NCI-H1092 treated with DMSO at 0.1 percent for 48 hours (cell line): ENCODE measurements at places on chromosomes 7 and 10.

- DNase-seq: no peak
Observed at GRCh38 chr7:73919694-73920375, 58.9 kb downstream of the TMEM270 start.

DNA sequence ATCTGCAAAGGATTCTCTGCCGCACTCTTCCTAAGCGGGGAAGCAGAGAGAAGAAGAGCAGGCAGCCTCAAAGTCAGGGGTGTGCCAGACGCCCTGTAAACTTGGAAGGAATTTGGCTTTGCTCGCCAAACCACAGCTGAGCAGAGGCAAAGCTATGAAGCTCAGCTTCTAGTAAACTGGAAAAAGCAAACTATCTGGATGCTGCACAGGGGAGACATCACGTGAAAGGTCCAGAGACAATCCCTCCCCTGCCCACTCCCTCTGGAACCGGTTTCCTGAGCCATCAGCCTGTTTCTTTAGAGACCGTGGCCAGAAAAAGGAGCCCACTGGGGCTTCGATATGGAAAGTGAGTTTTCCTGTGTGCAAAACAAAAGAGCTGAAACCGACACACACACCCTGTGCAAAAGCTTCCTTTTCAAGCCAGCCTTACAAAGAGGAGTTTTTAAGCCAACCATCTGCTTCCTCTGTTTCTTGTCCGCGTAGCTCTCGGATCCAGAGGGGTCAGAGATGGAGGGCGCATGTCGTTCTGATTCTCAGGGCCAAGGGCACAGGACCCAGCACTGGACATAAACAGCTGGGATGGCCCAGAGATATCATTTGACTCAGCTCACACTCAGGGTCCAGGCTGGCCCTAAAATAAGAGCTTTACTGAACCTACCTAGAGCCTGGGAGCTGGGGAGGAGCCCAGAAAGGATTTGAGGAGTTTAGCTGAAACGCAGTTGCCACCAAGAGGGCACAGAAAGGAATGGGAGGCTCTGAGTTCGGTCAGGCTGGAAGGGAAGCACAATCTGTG, 58.2 kb upstream of the DNAAF5 start:
- no peak for DNase-seq

DNA sequence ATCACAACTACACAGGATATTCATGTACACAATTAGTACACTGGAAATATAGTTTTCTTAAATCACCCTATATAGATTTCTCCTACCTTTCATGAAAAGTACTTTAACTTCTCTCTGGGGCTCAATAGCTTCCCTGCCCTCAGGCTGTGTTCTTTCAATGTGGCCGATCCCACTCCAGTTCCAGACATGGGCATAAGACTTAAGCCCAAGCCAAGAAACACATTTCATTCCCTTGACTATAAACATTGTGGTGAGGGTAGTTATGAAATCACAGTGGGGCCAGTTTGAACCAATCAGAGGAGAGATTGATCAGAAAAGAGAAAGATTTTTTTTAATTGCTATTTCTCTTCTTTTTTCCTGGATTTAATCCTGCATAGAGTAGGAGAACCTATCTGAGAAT, 904.6 kb upstream of the SORCS1 start:
- DNase-seq: no peak

- no peak for DNase-seq
Observed at GRCh38 chr7:50663396-50664102, 98.3 kb upstream of the DDC start.

GRCh38 chr10:132628966-132629900, 91.6 kb downstream of the INPP5A start:
- no peak for DNase-seq

DNA sequence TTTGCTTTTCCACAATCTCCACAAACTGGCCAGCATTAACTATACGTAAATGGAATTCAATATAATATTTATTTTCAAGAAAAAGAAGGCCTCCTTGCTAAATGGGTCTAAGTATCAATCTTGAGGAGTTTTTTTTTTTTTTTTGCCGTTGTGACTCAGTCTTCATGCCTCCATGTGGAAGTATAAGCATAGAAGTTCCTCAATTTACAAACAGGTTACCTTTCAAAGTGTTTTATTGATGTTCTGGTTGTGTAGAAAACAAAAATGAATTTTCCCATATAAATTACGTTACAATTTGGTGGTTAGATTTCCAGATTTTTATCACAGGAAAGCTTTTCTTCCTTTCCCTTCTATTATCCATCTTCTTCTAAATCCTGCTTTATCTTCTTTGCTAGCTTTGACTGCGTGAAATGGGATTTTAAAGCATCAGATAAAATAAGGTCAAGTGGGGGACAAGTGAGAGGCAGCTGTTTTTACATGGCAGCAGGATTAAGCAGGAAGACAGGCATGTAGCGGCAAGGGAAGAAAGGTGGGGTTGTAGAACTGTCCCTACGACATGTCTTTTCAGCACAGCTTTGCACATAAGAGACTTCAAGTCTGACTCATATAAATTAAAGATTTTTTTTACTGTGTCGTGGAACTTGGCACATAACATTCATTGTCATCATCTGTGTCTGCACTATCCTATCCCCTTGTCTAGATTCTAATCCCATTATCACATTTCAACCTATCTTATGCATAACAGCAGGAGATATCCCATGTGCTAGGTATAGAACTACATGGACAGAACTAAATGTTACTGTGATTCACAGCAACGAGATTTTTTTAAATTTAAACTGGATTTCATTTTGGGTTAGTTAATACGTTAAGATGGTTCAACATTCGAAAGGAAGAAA, 135.3 kb upstream of the FAM3C start:
- no peak for DNase-seq

DNA sequence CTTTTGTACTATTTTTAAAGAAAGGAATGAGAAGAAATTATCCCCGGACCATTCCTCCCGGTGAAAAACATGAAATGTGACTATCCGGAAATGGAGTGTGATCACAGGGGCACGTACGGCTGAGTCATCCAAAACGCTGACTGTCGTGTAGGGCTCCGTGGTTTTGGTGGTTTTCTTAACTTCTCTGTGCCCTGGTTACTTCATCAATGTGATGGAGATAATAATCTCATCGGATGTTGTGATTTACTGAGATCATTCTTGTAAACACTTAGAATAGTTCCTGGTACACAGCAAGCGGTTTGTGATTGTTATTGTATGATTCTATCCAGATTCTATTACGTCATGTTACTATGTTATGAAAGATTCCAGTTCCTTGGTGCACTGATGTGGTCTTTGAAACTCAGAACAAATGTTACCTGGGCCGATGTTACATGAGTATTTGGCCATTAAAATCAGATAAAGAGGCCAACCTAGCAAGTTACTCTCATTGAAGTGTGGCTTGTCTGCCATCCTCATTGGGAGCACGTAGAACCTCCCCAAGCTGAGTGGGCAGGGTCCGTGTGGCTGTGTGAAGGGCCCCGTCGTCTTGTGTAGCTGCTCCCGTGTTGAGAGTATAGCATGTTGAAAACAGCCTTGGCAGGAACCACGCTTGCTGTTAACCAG, 99.5 kb downstream of the CAMK1D start:
- no peak for DNase-seq

DNA sequence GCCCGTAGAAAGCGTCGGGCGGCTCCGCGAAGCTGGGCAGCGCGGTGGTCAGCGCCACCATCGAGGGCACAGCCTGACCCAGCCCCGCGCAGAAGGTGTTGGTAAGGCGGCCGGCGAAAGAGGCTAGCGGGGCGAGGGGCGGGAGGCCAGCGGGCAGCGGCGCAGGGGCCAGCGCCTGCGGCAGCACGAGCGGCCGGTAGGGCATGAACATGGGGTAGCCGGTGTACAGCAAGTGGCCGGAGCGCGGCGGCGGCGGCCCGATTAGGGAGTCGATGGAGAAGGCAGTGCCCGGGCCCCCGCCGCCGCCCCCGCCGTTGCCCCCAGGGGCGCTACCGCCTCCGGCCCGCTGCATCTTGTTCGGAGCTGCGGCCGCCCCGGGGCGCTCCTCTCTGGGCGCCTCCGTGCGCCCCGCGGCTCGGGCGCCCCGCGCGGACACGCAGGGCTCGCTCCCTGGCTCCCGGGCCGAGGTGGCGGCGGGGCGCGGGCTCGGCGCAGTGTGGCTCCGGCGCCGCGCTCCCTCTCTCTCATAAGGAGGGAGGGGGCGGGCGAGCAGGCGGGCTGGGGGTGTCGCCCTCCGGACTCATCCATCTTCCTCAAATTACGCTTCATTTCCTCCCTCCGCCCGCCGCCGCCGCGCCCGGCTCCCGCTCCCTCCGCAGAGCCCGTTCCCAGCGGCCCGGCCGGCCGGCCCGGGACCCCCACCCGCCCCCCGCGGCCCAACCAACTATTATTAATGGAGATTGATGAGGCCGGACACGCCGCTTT, at the start of gene GBX1:
GBX1 (minus strand) TSS at position 498 of the 765 bp plus-strand sequence; CDS start at position 352, 146 bp downstream.
- no peak for DNase-seq

- DNase-seq: no peak
Observed at GRCh38 chr10:22159979-22160378, 57.8 kb downstream of the EBLN1 start.

GRCh38 chr7:132783824-132784223, 207.6 kb upstream of the PLXNA4 start:
- no peak for DNase-seq

DNA sequence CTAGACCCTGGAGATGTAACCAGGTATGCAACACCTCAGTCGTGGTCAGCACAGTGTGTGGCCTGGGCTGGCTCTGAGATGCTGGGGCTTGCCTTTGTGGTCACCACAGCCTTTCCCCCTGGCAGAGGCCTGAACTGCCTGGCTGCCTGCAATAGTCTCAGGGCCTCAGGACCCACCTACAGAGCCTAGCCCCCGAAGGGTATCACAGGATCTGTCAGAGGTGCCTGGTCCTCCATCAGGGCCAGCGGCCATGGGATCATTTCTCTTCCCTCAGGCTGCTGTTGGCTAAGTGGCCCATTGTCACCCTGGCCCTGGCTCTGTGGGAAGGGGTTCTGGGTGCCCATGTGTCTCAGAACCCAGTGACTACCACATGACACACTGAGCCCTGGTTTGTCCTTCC, 141.6 kb downstream of the CYP26A1 start:
- no peak for DNase-seq

- no peak for DNase-seq
Observed at GRCh38 chr10:15624401-15625196, 95.1 kb downstream of the ITGA8 start.

- DNase-seq: no peak
Observed at GRCh38 chr7:34603711-34604444, 54.1 kb upstream of the NPSR1 start.

GRCh38 chr10:67794909-67795460, 43.0 kb downstream of the DNAJC12 start:
- no peak for DNase-seq

DNA sequence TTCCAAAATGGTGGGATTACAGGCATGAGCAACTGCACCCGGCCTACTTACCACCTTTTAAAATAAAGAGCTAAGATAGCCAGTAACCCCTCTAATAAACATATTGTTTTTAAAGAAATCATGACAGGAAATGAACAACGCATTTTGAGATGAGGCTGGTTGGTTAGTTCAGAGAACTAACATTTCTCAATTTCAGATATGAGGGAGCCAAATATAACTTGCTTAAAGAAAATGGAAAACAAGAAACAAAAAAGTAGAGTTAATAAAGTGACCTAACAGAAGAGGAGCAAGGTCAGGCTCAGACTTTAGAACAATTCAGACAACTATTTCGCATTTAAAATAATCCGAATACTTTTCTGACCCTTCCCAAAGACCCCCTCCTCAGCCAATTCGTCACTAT, 254.9 kb upstream of the PHF14 start:
- no peak for DNase-seq

DNA sequence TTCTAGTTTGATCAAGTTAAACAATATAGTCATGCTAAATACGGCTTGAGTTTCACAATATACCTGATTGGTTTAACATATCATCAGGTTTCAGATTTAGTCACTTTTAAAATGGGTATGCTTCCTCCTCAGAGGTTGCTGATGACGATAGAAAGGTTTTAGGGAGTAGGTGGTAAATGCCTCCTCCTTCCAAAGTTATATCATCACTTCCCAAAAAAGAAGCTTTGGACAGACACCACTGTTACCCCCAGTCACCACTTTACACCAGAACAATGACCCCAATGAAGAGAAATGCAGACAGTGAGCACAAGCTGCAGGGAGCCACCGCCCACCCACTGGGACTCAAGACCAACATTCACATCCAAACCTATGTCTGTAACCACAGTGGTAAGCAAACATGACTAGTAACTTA, 244.6 kb downstream of the SORCS1 start:
- no peak for DNase-seq

- DNase-seq: peak; percentile 65
Observed at GRCh38 chr7:47253650-47254080, 328.2 kb downstream of the TNS3 start.

DNA sequence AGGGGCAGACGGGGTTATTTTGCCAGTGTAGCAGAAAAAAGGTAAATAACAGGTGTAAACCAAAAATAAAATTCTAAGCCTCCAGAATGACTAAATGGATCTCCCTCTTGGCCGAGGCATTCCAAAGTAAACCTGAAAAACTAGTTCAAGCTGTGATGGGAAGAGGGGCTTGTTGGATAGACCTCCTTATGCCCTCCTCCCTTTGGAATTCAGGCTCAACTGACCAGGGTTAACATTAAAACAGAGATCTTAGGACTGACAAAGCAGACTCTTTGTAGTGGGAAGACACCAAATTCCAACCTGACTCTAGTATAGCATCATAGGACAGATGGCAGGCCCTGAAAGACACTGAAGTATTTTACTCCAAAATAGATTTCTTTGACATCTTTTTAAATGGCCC, 113.8 kb upstream of the ITGB1 start:
- DNase-seq: no peak

- DNase-seq: no peak
Observed at GRCh38 chr10:45386657-45387056, 12.6 kb downstream of the ALOX5 start.

DNA sequence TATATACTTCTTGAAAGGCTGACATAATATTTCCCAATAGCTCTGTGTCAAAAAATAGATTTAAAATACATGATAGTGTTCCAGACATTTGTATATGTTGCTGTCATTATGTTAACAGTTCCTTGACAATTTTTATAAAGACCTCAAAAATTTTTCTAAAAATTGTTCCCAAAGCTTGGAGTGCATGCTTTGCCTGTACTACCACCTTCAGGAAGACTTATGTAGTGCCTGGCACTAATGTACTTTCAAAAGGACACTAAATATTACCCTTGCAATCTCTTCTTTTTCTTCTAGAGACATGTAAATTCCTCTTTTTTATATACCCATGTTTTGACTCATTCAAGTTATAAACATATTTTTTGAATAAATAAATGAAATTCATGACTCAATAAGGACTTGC, 48.0 kb upstream of the SP8 start:
- peak; percentile 26 for DNase-seq

DNA sequence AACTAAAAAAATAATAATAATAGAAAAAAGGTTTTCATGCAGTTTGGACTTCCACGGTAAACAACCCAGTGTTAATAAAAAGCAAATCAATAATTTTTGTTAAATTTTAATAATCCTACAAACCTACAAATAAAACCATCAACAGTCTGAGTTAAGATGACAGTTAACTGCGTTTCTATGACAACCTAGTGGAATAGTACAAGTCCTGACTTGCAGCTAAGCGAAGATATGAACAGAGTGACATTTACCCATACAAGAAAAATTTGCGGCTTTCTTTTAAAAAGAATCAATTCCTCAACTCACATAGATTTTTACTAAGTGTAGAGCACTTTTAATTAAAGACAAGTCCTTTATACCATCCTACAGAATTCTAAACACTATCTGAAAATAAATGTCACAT, 35.6 kb downstream of the VPS41 start:
- DNase-seq: no peak
